ENCODE measurements at places on chromosomes 6 and 20. TPM values are rescaled to one million over a fixed set of nuclear protein-coding genes. Genes with fewer than 3 reads are reported as not detected.

- no peak for DNase-seq
- no peak overlapping the region for H3K4me3 ChIP-seq
- no peaks in the 10 kb centered on the region for H3K36me3 ChIP-seq
- no peak overlapping the region for H3K27ac ChIP-seq
Measured at GRCh38 chr6:110075406-110075805, 97.3 kb downstream of the GPR6 start.

- no peaks in the 10 kb centered on the region for H3K4me1 ChIP-seq
- no peak overlapping the region for H3K27ac ChIP-seq
- no peaks in the 10 kb centered on the region for H3K27me3 ChIP-seq
- no peak overlapping the region for H3K4me3 ChIP-seq
Measured at GRCh38 chr20:23092861-23093495, 6.9 kb upstream of the CD93 start.

PTCRA gene
- total RNA-seq = not detected

- no peak for DNase-seq
- H3K4me1 ChIP-seq = no peaks in the 10 kb centered on the region
- no peak overlapping the region for H3K4me3 ChIP-seq
- no peaks in the 10 kb centered on the region for H3K36me3 ChIP-seq
- no peaks in the 10 kb centered on the region for H3K27me3 ChIP-seq
- no peak overlapping the region for H3K27ac ChIP-seq
Measured at GRCh38 chr6:154579046-154579445, 68.6 kb upstream of the CNKSR3 start.

DNA sequence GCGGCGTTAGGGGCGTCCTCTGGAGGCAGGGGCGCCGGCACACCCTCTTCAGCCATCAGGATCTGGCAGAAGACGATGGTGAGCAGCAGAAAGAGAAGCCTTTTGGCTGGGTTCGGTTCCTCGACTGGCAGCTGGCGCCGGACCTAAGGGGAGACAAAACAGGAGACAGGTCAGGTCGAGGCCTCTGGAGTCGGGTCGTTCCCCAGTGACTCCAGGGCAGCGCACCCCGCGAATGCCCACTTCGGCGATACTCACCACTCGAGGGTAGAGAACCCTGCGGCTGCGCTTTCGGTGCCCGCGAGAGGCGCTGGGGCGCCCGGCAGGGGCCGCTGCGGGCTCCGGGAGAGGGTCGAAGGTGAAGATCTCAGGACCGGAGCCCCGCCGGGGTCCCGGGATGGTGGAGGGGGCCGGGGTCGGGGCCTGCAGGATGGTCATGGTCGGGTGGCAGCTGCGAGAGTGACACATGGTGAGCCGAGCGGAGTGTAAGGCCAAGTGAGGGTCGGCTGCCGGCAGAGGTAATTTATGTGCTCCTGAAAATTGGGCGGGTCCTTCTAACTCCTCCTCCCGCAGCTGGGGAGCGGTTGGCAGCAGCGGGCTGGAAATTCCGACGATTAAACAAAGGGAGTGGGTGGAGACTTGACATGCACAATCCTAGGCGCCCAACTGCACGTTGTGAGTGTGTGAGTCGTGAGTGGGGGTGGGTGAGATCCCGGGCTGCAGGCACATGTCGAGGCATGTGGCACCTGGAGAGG, at the start of gene IER3:
IER3 (minus strand) TSS at position 494 of the 752 bp plus-strand sequence; CDS start at position 465, 29 bp downstream.
- peak within 1 kb of the TSS; percentile 91 for H3K27ac ChIP-seq
- H3K4me1 ChIP-seq = no peaks in the 10 kb centered on the region
- H3K36me3 ChIP-seq = peaks cover 4% of the 10 kb centered on the region
- peak within 1 kb of the TSS; percentile 57 for H3K4me3 ChIP-seq
- peaks cover 7% of the 10 kb centered on the region for H3K27me3 ChIP-seq

- H3K27ac ChIP-seq = peak within 1 kb of the TSS; percentile 58
- no peaks in the 10 kb centered on the region for H3K27me3 ChIP-seq
- no peaks in the 10 kb centered on the region for H3K36me3 ChIP-seq
- H3K4me1 ChIP-seq = no peaks in the 10 kb centered on the region
Measured at GRCh38 chr6:110415086-110415916, at the start of gene DDO. Gene DDO, minus strand, starts transcription at chr6:110415575. Its CDS starts 2,113 bp downstream, at chr6:110413462.

TRIM38 gene
- 24.3 TPM for total RNA-seq

GRCh38 chr6:157089851-157090250, 233.5 kb downstream of the TMEM242 start:
- H3K27me3 ChIP-seq = no peaks in the 10 kb centered on the region
- no peak for DNase-seq
- no peak overlapping the region for H3K27ac ChIP-seq
- peaks cover 3% of the 10 kb centered on the region for H3K36me3 ChIP-seq
- no peak overlapping the region for H3K4me3 ChIP-seq

GRCh38 chr6:139474145-139475108, 100.0 kb upstream of the CITED2 start:
- H3K4me1 ChIP-seq = peaks cover 5% of the 10 kb centered on the region
- H3K27me3 ChIP-seq = no peaks in the 10 kb centered on the region
- no peaks in the 10 kb centered on the region for H3K36me3 ChIP-seq
- DNase-seq = no peak

THEMIS gene
- total RNA-seq = 1.7 TPM

- no peaks in the 10 kb centered on the region for H3K36me3 ChIP-seq
- no peaks in the 10 kb centered on the region for H3K27me3 ChIP-seq
- H3K4me1 ChIP-seq = no peaks in the 10 kb centered on the region
- H3K27ac ChIP-seq = no peak overlapping the region
Measured at GRCh38 chr6:81075974-81076373, 676.5 kb downstream of the TENT5A start.

- no peaks in the 10 kb centered on the region for H3K27me3 ChIP-seq
- H3K27ac ChIP-seq = no peak overlapping the region
- no peaks in the 10 kb centered on the region for H3K36me3 ChIP-seq
- H3K4me3 ChIP-seq = no peak overlapping the region
Measured at GRCh38 chr20:57672953-57673575, 36.8 kb downstream of the PMEPA1 start.
